AG08395 (cell line): ENCODE measurements at places on chromosomes 1 and 21.

DNA sequence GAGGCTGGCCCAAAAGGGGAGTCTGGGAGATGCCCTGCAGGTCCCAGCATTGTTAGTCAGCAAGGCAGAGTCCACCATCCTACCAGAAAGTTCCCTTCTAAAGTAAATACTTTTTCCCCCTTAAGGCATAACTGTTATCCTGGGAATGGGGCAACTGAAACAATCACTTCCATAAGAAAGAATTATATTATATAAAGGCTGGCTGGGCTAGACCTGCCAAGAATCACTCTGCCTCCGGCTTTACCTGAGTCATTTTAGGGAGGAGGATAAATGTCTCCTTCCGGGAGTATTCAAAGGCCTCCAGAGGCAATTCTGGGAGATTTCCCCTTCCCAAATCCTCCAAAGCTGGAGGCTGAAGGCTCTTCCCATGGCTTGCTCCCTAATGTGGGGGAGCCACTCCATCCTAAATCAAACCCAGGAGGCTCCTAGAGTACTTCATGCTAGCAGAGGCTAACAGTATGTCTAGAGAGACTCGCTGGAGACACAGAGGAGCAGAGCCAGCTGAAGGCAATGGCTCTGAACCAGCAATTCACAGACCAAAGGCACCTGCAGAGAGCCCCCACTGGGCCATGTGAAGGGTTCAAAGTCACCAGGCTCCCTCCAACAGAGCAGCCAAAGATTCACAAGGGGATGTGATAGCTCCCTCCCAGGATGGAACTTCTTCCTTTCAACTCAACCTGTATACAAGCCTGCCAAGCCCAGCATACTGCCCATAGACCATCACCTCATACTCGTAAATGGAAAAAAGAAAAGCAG is 116.0 kb downstream of the ASTN1 start:
- no peak for DNase-seq

- DNase-seq = no peak
Measured at GRCh38 chr1:199851439-199852140, 175.9 kb upstream of the NR5A2 start.

DNA sequence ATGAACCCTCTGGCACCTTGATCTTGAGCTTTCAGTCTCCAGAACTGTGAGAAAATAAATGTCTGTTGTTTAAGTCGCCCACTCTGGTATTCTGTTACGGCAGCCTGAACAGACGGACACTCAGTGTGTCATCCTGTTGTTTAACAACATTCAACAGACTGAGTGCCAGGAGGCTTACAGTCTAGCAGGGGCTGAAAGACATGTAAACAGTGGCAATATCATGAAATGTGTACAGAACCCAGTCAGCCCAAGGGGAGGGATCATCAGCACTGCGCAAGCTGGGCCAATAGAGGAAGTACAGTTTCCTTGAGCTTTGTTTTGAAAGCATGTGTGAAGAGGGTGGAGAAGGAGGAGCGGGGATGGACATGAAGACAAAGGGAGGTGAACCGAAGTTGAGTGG is 13.6 kb downstream of the DIP2A start:
- DNase-seq = no peak

GRCh38 chr1:154466206-154466605 is 35.8 kb upstream of the TDRD10 start:
- no peak for DNase-seq

GRCh38 chr1:112429749-112430148 is 33.7 kb downstream of the CTTNBP2NL start:
- no peak for DNase-seq

DNA sequence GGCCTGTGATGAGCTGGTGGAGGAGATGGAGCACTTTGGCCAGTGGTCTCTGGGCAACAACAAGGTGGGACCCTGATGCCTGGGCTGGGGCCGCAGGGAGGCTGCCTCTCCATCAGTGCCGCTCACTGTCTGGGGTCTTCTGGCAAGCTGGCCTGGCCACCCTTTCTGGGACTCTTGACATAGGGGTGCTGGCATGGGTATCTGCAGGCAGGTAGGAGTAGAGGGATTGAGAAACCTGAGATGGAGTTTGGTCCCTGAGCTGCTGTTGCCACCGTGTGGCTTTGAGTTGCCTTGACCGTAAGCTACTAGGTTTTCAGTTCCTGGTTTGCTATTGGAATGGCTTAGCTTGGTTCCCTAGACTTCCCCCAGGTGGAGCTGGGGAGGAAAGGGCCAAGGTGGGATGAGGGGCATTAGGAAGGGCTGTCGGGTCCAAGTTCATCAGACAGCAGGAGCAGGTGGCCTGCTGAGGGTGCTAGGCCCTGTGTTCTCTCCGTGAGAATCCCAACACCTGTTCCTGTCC is 13.2 kb upstream of the MFN2 start:
- peak; percentile 40 for DNase-seq

DNA sequence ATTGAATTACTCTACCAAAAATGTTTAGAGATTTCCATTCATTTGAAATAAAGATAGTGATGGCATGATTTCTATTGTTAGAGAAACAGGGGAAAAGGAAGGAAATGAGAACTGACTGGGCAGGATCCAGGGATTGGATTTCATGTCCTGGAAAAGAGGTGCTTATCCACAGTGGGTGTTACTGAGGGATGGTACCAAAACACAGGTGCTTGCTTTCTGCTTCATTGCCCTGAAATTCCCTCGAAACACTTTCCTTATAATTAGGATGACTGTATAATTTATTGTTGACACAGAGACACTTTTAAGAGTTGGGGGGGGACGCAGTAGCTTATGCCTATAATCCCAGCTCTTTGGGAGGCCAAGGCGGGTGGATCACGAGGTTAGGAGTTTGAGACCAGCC is 185.0 kb upstream of the KCNK2 start:
- no peak for DNase-seq

GRCh38 chr1:67460676-67461500 is 30.7 kb upstream of the SERBP1 start:
- DNase-seq = peak; percentile 57

- DNase-seq = peak; percentile 83
Measured at GRCh38 chr1:211639475-211640300, 35.7 kb downstream of the NEK2 start.

DNA sequence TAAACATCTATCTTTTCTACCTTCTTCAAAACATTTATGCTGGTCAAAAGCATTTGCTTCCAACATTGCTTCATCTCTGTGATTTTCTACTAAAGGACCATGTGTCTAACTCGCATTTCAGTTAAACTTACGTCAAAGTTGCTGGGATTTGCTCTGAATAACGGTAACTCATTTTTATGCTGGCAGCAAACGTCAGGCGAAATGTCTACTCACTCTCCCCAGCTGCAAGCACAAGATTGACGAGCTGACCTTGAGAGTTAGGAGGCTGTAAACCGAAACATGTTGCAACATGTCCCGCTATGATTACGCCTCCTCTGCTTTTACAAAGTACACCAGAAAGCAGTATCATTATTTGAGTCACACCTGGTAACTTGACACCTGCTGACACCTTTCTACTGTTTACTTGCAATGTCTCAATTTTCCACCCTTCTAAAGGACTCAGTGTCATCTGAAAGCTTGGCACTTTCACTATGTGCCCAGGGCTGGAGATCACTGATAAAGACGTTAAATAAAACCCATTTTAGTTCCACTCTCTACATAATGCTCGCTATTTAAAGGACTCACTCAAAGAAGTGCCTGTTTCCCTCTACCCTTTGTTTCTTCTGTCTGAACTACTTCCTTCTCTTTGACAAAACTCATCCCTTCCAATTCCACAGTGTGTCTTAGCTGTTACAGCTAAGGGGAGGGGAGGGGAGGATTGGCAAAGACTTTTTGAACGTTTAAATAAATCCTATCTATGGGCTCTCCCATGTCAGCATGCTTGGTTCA is 111.9 kb downstream of the PTPN14 start:
- DNase-seq = no peak

- DNase-seq = no peak
Measured at GRCh38 chr21:43786300-43786806, 3.0 kb upstream of the RRP1 start.

DNA sequence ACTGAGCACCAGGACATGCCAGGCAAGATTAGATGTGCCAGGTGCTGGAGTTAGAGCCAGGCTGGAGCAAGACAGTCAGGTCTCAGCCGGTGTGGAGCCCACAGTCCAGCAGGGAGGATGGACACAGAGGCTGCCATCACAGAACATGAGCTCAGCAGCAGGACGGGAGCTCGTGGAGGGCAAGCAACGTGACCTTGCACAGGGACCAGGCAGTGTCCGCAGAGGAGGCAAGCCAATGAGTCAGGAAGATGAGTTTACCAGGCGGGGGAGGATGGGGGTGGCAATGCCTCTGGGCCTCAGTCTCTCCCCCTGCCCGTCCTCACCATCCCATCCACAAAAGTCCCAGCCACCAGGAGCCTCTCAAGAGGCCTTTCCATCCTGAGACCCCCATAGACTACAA is 20.7 kb upstream of the ZC3H12A start:
- DNase-seq = no peak

GRCh38 chr1:9996624-9997582 is at the start of gene RBP7:
TSS of gene RBP7 (plus strand) at chr1:9997228. CDS start at chr1:9997259, 31 bp downstream.
- DNase-seq = no peak

GRCh38 chr21:27425574-27425973 is 458.7 kb upstream of the ADAMTS5 start:
- peak; percentile 60 for DNase-seq

DNA sequence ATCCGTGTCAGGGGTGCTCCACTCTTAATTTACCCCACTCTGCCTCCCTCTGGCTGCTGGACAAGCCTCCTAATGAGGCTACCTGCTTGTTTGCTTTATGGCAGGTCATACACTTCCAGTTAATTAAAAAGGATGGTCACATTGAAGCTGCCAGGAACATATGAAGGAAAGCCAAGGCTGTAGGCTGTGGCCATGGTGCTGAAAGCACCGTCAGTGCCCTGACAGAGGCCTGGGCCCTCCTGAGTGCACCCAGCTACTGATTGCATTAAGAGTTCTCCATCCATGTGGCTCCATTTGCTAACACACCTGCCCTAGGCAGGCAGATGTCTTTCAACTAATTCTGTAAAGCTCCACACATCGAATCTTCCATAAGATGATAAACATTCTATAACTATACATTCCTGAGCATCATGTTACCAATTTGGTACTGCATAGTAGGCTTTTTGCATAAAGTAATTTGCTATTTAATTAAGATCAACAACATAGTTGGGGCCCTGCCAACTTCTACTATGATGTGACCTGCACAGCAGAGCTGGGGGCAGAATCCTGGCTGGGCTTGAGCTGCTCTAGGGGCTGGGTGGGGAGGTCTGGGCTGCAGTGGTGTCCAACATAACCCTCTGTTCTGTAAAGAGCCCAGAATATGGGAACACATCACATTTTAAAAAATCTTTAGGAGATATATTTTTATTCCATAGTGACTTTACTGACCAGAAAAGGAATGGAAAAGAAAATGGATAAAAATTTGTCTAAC is 224.8 kb downstream of the SIPA1L2 start:
- DNase-seq = no peak

- DNase-seq = no peak
Measured at GRCh38 chr1:160211046-160211790, 6.0 kb downstream of the PEA15 start.

GRCh38 chr1:50704126-50704525 is 255.9 kb downstream of the FAF1 start:
- DNase-seq = peak; percentile 63

- peak; percentile 70 for DNase-seq
Measured at GRCh38 chr1:39238476-39238875, 34.0 kb downstream of the MACF1 start.

GRCh38 chr1:66778266-66778665 is 22.8 kb downstream of the INSL5 start:
- no peak for DNase-seq

- no peak for DNase-seq
Measured at GRCh38 chr21:22235866-22236590, 1237.8 kb downstream of the NCAM2 start.

DNA sequence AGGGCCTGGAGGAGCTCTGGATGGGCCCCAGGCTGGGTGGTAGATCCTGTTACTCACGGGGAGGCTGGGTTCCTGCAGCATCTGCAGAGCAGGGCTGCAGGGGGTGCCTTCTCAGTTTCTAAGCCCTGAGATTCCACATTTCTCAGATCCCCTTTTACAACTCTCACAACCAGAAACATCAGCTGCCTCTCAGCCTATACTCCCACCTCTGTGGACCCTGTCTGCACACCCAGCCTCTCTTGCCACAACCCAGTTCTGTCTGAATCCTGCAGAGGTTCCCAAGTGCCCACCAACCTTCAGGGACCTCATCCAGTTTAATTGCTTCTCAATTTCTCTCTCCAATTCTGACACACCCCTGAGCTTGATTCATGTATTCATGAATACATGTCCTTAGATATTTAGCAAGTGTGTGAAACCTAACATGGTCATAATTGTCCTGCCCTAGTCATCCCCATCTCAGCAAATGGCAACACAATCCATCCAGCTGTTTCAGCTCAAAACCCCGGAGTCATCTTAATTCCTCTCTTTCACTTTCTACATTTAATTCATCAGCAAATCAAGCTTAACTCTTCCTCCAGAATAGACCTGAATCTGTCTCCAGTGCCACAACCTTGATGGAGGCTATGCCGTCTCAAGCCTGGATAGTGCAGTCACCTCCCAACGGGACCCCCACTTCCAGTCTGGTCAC is 57.0 kb upstream of the NEK2 start:
- no peak for DNase-seq

- DNase-seq = no peak
Measured at GRCh38 chr1:11531943-11532342, 53.0 kb downstream of the DISP3 start.
